DMS 273 treated with DMSO at 0.1 percent for 48 hours (cell line): ENCODE measurements at places on chromosomes 12 and 14.
A peak's percentile ranks its signal among the peaks of the same experiment; 100 is the strongest.

GRCh38 chr14:31336646-31337045, 83.7 kb downstream of the HEATR5A start:
- DNase-seq: no peak

- DNase-seq: no peak
Observed at GRCh38 chr14:77177702-77178101, 3.9 kb upstream of the TMEM63C start.

- no peak for DNase-seq
Observed at GRCh38 chr12:61939977-61940376, 320.2 kb upstream of the USP15 start.

DNA sequence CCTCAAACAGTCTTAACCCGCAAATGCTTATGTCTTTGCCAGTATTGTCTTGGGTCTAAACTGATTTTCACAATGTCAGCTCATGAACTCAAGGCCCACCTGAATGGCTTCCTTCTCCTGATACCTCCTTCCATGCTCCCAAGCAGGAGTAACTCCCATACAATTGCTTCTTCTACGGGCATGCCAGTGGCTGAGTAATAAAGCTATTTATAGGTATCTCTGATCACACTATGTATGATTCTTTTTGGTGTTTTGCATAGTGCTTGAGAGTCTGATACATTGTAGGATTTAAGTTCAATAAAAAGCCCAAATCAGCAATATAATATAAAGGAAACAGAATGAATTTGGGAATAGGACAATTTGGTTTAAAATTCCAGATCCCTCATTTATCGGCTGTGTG, 235.0 kb upstream of the DCN start:
- DNase-seq: no peak

DNA sequence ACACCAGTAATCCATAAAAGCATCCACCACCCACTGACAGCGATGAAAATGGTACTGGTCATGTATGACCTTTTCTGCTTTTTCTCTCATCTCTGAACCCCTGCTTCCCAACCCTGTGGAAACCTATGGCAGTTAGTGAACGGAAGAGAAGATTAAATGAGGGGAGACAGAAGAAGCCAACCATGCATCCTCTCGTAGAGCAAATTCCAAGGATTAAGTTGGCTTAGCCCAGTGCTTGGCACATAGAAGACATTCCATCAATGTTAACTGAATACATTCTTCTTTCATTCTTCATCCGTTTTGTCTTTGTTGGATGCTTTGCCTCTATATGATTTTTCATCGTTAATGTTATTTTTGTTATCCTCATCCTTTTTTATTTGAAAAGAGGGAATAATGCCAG, 339.7 kb upstream of the FLRT2 start:
- no peak for DNase-seq

DNA sequence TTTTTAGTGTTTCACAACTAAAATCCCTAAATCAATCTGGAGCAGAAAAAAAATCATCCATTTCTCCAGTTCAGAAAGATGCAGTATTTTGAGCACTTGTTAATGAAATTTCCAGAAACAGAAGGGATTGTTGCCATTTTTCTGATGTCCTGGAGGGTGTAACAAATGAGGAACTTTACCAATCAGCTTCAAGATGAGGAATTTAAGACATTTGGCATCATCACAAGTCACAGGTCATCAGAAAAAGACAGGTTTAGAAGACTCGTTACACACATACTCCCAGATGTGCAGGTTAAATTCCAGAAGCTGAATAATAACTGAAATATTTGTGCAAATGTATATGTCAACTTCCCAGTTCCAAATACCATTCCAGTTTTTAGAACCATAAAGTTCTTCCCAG, 482 bp upstream of the PSMC1 start:
- no peak for DNase-seq

DNA sequence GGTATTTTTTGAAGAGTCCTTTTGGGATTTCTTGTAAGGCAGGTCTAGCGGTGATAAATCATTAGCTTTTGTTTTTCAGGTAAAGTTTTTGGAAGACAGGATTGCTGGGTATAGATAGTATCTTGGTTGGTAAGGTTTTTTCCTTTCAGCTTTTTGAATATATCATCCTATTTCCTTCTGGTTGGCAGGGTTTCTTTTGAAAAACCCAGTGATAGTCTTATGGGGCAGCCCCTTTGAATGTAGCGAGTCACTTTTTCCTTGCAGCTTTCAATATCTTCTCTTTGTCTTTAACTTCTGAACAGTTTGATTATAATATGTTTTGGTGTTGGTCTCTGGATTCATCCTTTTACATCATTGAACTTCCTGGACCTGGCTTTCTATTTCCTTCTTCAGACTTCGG, 20.2 kb downstream of the TMX1 start:
- DNase-seq: no peak

DNA sequence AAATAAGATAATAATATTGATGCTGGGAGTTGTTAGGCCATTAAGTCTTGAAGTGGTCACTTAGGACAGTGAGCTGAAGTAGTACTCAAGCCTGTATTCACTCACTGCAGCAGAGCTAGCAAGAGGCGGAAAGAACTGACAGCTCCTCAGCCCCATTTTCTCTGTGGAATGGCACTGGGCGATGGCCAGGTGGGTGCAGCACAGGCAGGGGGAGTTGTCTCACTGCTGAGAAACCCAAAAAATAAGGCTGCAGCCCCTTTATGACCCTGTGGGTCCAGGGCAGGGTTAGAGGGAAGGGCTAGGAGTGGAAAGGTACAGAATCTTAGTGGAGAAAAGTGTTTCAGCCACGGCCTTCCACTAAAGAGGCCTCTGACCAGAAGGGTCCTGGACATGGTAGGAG, 35.5 kb downstream of the PDZRN4 start:
- DNase-seq: no peak

- DNase-seq: no peak
Observed at GRCh38 chr12:90322006-90322405, 613.4 kb upstream of the ATP2B1 start.

DNA sequence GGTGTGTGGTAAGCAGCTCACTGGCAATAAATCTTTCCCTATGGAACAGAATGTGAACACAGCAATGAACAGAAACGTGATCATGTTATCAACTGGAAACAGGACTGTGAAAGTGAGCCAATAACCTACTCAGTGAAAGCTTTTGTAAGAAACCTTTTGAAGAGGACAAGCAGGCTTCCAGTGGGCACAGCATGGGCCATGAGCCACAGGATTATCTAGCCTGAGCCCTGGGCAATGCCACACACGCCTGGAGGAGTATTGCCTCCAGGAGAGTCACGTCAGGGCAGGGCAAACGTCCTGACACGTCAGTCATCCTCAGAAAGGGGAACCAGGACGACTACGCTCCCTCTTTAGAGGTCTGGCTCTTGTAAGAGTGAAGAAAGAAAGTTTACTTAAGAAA, 32.3 kb downstream of the NRDE2 start:
- DNase-seq: no peak

- DNase-seq: no peak
Observed at GRCh38 chr14:45083617-45083975, 320 bp upstream of the PRPF39 start.

DNA sequence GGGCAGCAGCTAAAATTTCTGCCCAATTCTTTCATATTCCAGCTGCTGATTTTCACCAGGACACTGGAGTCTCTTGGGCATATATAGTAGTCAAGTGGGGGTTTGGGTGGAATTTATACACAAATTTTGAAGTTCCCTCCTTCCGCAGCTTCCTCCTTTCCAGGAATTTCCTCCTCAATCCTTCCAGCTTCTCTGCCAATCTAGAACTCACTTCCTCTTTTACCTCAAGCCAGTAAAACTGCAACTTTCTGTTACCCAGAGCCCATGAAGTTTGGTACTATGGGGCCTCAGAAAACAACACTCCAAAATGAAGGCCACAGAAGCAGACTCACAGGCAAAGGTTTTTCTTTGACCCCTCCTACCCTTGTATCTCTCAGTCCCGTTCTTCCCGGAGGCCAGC, 51.7 kb upstream of the G2E3 start:
- DNase-seq: no peak

DNA sequence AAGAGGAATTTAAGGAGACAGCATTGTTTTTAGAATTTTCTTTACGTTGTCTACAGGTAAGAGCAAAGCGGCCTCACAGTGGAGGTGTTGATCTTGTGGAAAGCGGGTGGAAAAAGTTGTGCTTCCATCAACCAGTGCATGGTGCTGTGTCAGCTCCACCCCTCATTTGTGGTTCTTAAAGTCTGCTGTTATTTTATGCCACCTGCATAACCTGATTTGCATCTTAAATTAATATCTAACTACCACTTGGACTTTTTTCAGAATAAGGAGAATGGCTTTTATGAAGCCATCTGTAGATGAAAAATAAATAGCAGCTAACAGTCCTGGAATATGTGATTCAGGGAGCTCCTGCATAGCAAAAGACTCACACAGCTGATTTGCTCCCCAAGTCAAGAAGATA, 135.1 kb downstream of the SNAPC1 start:
- no peak for DNase-seq

DNA sequence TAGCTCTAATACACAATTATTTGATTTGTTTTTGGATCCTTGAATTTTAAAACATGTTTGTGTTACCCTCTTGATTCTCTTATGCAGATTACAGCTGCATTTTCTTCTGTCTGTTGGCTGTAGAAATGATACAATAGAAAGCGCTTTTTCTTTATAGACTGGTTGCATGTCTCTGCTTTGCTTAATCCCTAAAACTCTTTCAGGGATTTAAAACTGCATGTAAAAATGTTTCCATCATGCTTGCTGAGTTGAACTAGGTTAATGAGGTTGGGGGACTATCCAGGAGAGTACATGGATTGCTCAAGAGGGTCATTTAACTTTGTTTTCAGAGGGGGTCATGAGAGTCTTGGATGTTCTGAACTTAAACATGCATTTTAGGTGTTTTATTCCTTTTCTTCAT, 166.4 kb upstream of the IFNG-AS1 start:
- DNase-seq: no peak

GRCh38 chr12:114167431-114167830, 201.3 kb upstream of the RBM19 start:
- DNase-seq: no peak

GRCh38 chr12:112987561-112987960, 9.2 kb downstream of the OAS2 start:
- no peak for DNase-seq

- no peak for DNase-seq
Observed at GRCh38 chr12:122116707-122117535, 38.4 kb downstream of the MLXIP start.

GRCh38 chr14:87170179-87170578, 822.8 kb downstream of the GALC start:
- DNase-seq: no peak

DNA sequence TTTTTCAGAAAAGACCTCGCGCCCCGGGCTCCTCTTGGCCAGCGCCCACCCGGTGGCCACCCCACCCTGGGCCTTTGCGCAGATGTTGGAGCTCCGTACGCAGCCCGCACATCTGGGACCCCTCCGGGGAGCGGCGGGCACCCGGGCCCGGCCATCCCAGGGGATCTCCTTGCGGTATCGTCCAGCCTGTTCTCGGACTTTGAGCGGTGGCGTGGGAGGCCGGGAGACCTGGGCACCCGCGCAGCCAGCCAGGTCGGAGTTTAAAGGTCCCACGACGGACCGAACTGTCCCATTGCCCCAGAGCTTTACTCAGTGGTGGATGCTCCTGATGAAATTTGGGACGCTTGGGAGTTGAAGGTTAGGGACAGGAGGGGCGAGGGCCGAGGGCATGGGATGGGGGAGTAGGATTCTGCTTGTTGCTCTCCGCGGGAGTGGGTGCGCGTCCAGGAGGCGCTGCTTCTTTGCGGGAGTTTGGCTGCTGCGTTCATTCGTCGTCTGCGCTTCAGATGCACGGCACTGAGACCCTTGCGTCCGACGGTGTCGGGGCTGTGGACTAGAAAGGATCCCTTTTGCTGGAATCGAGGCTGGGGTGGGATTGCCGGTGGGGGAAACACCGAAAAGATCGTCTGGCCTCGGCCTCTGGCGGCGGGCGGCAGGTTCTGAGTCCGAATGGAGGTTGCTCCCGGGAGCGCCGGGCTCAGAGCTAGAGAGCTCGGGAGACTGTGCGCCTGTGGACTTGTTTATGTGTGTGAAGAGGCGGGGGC, 1.4 kb downstream of the NTF3 start:
- no peak for DNase-seq

- DNase-seq: no peak
Observed at GRCh38 chr12:120693848-120694247, 6.9 kb downstream of the MLEC start.

DNA sequence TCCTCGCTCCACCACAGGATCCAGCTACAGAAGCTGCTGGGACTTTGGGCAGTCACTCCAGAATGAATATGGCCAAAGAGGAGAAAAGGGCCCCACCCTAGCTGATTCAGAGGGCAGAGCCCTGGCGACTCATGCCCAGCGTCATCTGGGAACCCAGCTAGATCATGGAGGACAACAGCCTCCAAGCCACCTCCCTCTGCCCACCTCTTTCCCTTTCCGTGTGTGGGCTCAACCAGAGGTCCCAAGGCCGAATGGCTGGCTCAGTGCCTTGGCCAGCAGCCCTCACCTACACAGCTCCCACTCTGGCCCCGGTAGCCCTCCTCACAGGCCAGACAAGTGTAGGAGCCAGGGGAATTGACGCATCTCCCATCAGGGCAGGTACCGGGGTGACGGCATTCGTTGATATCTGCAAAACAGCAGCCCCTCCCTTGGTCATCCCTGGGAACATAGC, 17.4 kb downstream of the ISCA2 start:
- DNase-seq: no peak

GRCh38 chr12:109518820-109519665, 41.6 kb downstream of the UBE3B start:
- peak; percentile 8 for DNase-seq

GRCh38 chr12:70290116-70290515, 46.9 kb downstream of the CNOT2 start:
- DNase-seq: no peak

GRCh38 chr12:64696080-64696741, 63.0 kb downstream of the GNS start:
- no peak for DNase-seq

GRCh38 chr14:94394581-94395207, 6.3 kb upstream of the SERPINA1 start:
- DNase-seq: no peak

DNA sequence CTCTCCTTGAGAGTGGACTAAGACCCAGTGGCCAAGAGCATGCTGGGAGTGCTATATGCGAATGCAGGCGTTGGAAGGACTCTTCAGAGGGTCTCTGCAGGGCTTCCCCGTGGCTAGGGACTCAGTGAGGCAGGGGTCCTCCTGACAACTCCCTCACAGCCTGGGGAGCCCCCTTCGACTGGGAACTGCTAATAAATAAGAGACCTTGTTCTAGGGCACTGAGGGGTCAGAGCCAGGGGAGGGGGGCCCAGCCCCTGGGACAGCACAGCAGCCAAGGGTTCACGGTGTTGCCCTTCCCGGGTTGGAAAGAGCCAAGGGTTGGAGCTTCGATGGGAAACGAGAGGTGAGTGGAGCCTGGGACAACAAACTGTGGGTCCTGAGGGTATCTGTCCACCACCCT, 6.0 kb upstream of the CPNE6 start:
- DNase-seq: no peak

DNA sequence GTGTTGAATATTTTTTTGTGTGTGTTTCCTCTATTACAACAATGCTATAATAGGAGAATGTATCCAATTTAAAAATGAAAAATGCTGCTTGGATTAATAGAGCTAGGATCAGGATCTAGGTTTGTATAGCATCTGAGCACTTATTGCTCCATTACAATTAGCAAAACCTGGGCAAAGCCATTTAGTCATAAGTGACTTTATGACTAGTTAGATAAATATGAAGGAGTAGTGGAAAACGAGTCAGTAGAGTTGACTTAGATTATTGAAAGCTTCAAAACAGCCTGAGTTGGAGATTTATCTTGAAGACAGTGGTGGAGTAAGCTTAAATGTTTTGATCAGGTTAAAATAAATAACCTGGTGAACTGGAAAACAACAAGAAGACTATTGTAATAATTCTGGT, 2.8 kb downstream of the MED21 start:
- DNase-seq: no peak

GRCh38 chr14:60327447-60328331, 78.7 kb downstream of the PPM1A start:
- peak; percentile 48 for DNase-seq
